Renal cortex interstitium (tissue), 15 donors: ENCODE measurements at places on chromosomes 4 and X. TPM values are rescaled to one million over a fixed set of nuclear protein-coding genes. Genes with fewer than 3 reads are reported as not detected.

Gene ANAPC10
- 26.8 TPM for polyA plus RNA-seq

Gene NDST4
- 0.66 TPM for polyA plus RNA-seq

GRCh38 chr4:23631255-23631950 is 258.4 kb downstream of the PPARGC1A start:
- DNase-seq = no peak

DNA sequence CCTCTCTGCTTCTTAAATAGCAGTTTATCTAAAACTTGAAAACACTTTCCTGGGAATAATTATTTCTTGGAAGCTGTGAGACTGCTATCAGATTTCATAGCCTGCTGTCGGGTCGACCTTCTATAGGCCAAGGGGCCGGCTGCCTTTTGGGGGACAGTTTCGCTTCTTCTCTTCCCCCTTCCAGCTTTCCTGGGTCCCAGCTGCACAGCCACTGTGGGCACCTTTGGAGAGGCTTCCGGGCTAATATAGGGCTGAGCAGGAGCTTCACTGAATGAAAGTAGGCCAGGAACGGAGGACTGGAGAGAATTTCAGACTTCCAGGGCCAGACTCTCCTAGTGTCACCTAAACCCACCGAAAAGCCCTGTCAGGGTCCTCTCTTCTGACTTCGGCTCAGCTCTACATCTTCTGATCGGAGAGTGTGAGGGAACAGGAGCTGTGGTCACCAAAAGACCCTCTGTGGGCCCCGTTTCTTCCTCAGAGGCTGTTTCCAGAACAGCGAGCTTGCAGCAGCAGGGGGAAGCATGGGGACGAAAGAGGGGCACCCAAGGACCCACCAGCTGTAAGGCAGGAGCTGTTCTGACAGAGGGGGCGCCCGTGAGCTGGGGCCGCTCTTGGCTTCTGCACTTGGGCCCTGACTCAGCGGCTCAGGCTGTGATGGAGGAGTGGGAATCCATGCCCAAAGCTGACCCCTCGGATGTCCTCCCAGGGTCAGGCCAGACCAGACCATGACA is 620.6 kb downstream of the BCOR start:
- no peak for DNase-seq

DNA sequence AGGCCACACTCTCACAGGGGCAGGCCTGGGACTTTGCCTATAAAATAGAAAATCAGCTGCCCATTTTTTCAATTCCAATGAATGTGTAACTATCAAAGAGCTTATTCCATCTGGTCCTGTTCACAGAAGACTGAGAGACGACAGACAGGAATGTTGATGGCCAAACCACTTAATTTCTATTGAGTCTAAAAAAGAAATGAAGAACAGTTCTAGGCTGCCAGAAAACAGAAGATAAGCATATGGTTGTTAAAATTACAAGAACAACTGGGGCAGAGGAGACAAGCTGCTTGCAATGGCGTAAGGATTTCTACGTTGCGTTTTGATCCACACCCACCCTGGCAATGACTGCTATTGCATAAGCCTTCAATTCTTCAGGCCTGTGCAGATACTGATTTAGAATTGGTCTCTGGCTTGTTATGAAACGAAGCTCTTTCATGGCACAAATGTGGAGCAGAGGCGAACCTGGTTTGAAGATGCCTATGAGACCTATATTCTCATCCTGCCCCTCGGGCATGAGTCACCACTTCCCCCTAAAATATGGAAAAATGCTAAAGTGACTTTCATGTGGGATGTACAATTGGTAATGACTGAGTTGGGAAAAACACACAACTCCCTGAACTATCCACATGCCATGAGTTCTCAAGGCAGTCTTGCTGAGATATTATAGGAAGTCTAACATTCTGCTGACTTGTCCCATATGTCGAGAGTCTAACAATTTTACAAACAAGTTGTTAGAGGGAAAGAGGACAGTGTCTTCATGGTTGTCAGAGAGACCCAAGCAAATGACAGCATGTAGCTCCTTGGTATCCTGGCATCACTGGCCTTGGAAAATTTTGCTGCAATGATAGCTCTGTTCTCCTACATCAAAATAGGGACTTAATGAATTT is 37.9 kb upstream of the SORBS2 start:
- DNase-seq = no peak

Gene TEX13B
- not detected for polyA plus RNA-seq
